ENCODE measurements at places on chromosomes 13 and 19.

DNA sequence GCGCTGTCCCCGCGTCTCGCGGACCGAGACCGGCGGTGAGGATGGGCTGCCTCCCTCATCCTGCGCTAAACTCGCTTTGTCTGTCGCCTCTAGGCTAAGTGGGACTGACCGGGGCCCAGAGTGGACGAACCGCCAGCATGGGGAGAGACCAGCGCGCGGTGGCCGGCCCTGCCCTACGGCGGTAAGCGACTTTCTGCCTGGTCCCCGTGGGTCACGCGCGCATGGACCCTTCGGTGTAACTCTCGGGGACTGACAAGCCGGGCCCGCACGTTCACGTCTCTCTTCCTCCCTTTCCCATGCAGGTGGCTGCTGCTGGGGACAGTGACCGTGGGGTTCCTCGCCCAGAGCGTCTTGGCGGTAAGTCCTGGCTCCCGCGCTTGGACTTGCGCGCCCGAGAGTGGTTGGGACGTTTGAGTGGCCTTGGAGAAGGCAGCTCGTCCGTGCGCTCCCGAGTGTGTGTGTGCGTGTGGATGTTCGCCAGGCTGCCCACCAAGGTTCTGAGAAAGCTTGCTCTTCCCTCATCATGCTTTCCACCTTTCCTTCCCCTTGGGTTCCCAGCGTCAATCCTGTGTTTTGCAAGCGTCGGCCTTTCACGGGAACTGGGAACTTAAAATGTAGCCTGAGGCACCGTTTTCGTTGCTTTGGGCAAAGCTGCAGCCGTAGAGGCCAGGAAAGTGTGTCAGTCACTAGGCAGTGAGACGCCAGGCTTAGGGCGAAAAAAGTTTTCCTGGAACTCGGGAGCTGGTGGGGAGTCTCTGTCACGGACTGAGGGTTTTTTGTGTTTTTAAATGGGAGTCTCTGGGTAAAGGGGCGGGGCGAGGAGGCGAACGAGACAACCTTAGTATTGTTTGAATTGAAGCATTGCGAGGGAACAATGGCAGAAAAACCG lies 927 bp downstream of the COL4A2 start:
- no peak for DNase-seq

DNA sequence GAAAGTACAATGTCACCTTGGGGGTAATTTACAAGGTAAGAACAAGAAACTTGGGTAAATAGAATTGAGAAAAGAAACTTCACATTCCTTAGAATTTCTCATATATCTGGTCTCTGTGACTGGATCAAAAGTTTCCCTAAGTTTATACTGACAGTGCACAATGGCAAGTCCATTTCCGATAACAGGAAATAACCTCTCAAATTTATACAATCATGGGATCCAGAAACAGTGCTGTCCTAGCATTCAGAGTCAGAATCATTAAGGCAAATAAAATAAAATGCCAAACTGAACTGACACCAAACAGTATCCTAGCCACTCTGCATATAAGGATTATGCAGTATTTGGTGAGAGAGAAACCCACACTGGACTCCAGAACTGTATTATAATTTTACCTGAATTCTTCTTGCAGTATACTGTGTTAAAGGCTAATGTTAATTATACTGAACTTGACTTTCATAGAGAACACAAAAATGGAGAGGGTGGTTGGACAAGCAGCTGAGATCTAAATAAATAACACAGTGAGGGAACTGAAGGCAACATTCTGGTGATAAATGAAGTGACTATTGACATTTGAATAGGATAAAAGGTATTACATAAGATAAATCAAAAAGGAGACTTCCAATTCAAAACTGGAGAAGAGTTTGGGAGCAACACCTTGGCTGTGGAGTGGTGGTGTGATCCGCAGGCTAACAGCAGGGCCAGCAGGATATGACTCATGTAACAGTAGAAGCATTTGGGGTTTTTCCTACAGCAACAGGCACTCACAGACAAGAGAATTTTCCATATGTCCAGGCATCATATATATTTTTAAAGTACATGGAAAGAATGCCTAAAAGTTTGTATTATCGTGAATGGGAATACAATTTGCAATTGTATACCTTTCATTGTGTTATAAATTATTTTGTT lies 932.5 kb upstream of the MIR17HG start:
- no peak for DNase-seq

- DNase-seq: no peak
Measured at GRCh38 chr13:33487575-33488243, 202.2 kb upstream of the STARD13 start.

GRCh38 chr19:13637664-13638063 lies 126.7 kb upstream of the MRI1 start:
- no peak for DNase-seq

DNA sequence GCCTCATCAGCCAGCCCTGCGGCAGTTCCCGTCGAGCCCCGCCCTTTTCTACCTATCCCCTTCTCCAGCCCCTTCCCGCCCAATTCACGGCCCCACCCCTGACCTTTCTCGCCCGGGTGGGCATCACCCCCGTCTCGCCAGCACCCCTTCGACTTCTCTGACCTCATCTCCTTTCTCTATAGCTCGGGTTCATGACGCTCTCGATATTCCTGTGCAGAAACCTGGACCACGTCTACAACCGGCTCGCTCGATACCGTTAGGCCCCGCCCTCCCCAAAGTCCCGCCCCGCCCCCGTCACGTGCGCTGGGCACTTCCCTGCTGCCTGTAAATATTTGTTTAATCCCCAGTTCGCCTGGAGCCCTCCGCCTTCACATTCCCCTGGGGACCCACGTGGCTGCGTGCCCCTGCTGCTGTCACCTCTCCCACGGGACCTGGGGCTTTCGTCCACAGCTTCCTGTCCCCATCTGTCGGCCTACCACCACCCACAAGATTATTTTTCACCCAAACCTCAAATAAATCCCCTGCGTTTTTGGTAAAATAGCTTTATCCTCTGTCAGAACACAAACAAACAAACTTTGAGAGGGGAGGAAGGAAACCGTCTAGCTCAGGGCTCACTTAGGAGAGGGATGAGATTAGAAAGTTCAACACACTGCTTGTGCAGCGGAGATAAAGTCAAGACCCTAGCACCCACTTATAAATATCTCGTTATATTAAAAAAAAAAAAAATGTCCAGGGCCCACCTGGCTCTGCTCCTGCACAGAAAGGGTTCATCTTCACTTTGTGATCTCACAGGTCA lies 5.1 kb downstream of the CD37 start:
- no peak for DNase-seq

- no peak for DNase-seq
Measured at GRCh38 chr19:30076751-30077670, 135.0 kb downstream of the URI1 start.

DNA sequence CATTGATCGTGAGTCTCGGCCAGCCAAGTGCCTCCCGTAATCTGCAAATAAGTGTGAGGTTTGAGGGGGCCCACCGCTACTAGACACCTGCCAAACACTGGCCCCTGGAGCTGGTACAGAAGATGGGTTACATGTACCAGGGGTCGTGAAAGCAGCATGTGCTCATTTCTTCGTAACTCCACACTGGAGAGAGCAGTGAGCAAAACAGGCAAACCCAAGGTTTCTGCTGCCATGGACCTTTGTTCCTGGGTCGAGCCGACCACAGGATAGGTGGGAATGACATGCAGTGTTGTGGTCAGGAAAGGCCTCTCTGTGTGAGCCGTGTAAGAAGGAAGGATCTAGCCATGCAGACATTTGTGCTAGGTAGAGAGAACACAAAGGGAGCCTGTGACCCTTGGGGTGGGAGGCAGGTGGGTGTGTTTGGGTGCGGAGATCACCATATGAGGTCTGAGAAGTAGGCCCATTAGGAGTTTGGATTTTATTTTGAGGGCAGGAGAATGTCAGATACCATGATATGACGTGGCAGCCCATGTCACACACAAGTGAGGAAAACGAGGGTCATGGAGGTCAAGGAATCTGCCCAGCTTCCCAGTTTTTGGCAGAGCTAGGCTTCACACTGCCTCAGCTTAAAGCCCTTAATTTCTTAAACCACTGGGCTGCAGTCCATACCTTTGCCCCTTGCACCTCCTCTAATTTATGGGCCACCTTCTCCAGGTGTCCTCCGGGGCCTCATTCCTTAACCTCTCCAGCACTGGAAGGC lies 919 bp downstream of the GTF3A start:
- no peak for DNase-seq

DNA sequence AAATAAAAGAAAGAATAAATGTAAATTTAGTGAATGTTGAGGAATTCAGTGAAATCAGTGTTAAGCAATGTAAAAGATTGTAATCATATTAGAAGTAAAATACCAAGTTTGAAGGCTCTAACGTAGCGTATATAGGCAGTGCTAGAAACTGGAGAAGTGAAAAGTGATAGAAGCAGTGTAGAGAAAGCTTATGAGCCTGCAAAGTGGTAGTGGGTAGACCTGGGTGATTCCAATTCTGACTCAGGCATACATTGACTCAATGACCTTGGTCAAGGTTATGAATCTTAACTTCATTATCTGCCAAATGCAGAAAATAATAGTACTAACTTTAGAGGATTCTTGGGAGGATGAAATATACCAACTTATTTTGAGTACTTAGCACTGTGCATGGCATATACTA lies 4.1 kb downstream of the SLC10A2 start:
- DNase-seq: no peak

- no peak for DNase-seq
Measured at GRCh38 chr19:55720801-55721200, 17.4 kb downstream of the NLRP9 start.

DNA sequence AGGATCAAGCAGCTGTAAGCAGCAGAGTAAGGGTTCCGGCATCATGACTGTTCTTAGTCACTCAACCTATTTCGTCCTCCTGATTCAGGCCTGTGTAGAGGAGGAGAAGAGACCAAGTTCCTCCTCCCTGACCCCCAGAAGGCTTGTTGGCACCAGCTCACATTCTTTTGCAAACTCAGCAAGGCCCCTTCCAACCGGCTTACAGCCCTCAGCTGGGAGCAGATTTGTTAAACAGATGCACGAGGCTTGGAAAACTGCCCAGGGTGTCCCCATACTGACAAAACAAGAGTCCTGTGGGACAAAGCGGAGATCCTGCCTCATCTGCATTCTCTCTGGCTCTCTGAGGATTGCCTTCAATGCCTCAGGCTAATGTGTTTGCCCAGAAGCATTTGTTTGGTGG lies 113.2 kb upstream of the SOX21 start:
- DNase-seq: no peak

DNA sequence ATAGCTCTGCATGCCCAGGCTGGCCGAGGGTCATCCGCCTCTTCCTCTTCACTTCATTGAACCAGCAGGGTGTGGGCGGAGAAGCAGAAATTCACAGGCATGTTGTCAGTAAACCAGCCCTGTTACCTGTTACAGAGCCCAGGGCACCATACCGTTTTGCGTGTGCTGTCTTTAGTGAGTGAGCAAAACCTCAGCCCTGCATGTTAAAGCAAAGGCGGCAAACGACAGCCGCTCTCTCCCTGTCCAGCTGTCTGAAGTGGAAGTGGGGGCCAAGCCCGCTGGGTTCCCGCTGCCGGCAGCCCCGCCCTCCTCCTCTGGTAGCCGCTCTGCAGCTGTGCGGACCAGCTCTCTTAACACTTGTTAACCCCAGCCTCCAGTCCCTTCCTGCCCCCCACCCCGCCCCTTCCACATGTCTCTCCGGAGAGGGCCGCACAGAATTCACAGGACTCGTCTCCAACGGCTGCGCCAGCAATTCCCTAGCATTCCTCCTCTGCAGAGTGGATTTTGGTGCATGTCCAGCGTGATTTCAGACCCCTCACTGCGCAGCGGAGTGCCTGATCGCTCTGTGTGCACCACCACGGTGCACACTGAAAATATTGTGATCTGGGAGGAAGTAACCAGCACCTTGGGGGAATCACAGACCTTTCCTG lies 12.7 kb downstream of the KLHL26 start:
- DNase-seq: no peak

- no peak for DNase-seq
Measured at GRCh38 chr13:40599747-40600146, 66.7 kb downstream of the FOXO1 start.

DNA sequence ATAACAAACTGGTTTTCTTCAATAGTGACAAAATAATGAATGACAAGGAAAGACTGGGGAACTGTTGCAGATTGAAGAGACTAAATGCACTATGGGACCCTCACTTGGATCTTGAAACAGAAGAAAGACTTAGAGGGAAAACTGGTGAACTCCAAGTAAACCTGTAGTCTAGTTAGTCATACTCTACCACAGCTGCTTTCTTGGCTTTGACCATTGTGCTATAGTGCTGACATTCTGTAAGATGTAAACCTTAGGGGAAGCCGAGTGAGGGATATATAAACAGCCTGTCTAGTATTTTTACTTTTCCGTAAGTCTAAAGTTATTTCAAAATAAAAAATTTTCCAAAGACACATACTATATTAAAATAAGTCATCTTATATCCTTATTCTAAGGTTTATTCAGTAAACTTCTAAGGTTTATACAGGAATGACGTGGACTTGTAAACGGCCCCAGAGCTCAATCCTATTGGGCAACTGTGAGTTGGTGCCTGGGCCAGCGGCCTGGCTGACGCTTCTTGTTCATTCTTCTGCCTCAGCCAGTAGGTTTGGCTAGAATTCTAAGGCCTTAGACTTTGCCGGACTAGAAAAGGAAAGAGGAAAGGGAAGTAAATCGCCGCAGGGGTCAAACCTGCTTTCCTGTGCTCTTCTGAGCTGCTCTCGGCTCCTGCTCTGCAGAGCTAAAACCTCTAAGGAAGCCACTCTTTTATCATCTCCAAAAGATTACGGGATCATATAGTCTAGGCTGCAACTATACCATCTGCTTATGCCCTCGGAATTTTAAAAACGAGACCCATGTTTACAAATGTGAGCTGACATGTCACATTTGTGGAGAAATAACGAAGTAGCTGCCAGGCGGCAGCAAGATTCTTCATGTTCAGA lies 33.6 kb upstream of the UBE2L5 start:
- no peak for DNase-seq

GRCh38 chr19:33293255-33294057 lies 8.9 kb downstream of the CEBPA start:
- no peak for DNase-seq

GRCh38 chr13:99417201-99418102 lies 83.8 kb upstream of the TM9SF2 start:
- no peak for DNase-seq

GRCh38 chr13:25943658-25944057 lies 108.2 kb downstream of the SHISA2 start:
- no peak for DNase-seq

GRCh38 chr19:41424335-41425173 lies 2.6 kb downstream of the B3GNT8 start:
- no peak for DNase-seq

- DNase-seq: no peak
Measured at GRCh38 chr13:105655046-105655445, 880.4 kb downstream of the EFNB2 start.

DNA sequence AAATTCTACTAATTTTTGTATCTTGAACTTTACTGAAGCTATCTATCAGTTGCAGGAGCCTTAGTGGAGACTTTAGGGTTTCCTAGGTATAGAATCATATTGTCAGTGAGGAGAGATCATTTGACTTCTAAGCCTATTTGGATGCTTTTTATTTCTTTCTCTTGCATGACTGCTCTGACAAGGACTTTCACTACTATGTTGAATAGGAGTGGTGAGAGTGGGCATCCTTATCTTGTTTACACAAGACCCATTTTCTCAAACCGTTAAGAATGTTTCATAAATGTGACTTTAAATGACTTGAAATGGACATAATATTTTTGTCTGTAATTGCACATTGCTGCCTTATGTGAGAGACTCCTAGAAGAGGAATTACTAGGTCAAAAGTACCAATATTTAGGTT lies 17.9 kb upstream of the CSNK1A1L start:
- no peak for DNase-seq
